ENCODE measurements at places on chromosomes 2 and 18. TPM values are rescaled to one million over a fixed set of nuclear protein-coding genes. Genes with fewer than 3 reads are reported as not detected.

BUB1 gene
- 69.2 TPM for total RNA-seq

UGT1A4 gene
- total RNA-seq, result not detected

TTR gene
- total RNA-seq, result not detected

C2orf72 gene
- 2.0 TPM for total RNA-seq

PRSS56 gene
- total RNA-seq, result not detected

GRHL1 gene
- 0.57 TPM for total RNA-seq

NPAS2 gene
- total RNA-seq, result 30.6 TPM

Data from NCI-H460 (cell line).